Cerebellar cortex (tissue), 1 donor: ENCODE measurements at places on chromosomes 3 and 15.

GRCh38 chr3:45553469-45553974 lies 41.0 kb upstream of the LIMD1 start:
- peak; percentile 24 for DNase-seq

DNA sequence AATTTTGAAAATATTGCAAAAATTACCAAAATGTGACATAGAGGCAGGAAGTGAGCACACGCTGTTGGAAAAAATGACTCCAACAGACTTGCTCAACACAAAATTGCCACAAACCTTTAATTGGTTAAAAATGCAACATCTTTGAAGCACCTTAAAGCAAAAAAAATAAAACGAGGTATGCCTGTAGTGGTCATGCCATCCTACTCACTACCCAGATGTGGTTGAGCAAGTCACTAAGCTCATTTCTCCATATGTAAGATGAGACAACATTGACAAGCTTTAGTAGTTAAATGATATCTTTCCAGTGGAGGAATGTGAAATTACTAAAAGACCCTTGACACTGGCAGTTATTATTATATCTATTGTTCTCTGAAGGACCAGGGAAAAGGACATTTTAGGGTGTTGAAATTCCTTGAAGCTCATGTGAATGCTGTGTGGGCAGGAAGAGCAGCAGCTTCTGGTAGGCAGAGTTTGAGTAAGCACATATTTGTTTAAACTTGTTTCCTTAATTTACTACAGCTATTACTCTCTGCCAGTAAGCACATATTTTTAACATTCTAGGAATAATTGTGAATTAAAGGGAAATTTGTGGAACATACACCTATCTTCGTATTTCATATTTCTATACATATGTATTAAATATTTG lies 131.6 kb upstream of the P2RY1 start:
- DNase-seq, result no peak

DNA sequence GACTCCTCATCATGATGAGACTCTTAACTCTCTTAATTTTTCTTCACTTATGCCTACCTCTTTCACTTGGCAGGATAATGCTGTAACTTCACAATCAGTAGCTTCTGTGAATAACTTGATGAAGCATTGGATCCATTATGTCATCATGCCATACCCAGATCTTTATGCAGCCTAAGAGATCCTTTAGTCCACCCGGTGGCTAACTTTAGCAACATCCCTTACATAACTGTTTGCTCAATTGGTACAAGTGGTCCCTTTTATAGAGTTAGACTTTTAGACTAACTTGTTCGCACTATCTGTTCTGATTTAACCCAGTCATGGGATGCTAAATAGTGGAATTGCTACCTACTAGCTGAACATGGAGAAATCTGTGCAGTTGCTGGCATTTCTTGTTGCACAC lies 184.5 kb downstream of the USP13 start:
- no peak for DNase-seq

GRCh38 chr3:70583682-70584081 lies 271.2 kb upstream of the MDFIC2 start:
- DNase-seq, result no peak

DNA sequence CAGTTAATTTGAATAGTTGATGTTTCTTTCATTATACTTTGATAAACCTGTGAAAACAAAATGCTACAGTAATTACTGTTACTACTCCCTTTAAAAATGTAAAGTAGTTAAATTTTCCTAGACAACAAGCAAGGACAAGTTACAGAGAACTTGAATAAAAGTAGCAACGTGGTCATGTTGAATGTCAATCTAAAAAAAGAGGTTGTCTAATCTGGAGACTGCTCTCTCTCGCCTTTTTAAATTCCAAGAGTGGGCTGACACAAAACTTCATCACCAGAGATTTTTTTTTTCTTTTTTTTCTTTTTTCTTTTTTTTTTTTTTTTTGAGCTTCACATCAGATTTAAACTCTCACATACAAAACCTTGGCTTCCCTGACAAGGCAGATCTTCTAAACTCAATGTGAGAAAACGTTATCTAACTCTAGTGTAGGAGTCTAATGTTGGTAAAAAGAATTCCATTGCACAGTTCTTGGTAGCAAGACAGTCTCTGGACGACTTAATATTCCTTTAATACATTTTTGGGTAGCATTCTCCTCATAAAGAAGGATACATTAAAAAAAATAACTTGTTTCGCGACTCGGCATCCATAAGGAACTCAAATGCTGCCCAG lies 4.1 kb downstream of the FOXP1 start:
- DNase-seq, result no peak

GRCh38 chr15:51750792-51751696 lies at the start of gene TMOD2:
TSS of gene TMOD2 (plus strand) at chr15:51751597. CDS start at chr15:51766442, 14,845 bp downstream.
- DNase-seq, result peak; percentile 61

GRCh38 chr3:116517308-116517707 lies 72.0 kb upstream of the LSAMP start:
- DNase-seq, result peak; percentile 28

- DNase-seq, result no peak
Measured at GRCh38 chr3:186979852-186980251, 49.5 kb downstream of the ST6GAL1 start.

DNA sequence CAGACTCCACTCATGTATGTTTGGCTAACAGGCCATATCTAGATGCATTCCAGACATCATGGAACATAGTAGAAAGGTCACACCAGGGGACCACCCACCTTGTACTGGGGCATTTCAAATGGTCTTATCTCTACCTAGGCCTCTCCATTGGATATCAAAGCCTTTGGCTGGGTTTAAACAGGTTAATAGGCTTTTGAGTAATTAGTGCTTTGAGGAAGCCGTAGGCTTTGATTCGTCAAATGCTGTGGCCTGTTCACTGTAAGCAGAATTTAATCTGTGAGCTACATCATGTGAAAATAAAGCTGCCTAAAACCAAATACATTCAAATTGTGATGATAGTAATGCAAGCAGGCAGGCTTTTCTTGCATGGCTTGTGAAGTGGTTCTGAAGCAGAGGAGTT lies 129.5 kb downstream of the ST8SIA2 start:
- DNase-seq, result no peak

DNA sequence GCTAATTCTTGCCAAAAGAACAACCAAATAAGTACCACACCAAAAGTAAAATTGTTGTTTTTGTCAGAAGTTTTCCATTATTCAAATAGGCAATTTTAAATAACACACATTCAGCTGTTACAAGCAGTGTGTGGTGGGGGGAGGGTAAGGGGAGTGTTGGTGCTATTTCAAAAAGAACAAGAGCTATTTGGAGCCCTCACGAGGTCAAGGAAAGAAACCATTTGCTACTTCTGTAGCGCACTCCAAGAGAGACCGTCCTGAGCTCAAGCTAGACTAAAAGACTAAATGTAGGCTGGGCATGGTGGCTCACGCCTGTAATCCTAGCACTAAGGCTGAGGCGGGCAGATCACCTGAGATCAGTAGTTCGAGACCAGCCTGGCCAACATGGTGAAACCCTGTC lies 21.2 kb upstream of the IGF2BP2 start:
- peak; percentile 24 for DNase-seq

DNA sequence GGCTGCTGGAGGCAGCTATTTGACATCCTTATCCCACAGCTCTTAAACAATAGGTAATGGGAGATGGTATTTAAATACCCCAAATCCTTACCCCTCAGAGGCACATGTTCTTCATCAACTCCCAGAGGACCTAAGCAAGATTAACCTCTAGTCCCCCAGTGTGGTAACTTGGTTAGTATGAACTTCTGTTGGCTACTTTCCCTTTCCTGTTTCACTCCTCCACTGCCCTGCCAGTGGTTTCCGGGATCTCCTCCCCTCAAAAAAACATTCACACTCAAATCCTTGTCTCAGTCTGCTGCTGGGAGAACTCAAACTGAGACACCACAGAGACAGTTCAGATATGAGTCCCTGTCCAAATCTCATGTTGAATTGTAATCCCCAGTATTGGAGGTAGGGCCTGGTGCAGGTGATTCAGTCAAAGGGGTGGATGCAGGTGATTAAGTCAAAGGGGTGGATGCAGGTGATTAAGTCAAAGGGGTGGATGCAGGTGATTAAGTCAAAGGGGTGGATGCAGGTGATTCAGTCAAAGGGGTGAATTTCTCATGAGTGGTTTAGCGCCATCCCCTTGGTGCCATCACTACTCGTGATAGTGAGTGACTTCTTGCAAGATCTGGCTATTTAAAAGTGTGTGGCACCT lies 335.0 kb upstream of the CTNNB1 start:
- no peak for DNase-seq

- no peak for DNase-seq
Measured at GRCh38 chr15:72206677-72207000, 9.1 kb upstream of the GRAMD2A start.

GRCh38 chr3:107604057-107604822 lies 81.5 kb downstream of the BBX start:
- DNase-seq, result no peak

DNA sequence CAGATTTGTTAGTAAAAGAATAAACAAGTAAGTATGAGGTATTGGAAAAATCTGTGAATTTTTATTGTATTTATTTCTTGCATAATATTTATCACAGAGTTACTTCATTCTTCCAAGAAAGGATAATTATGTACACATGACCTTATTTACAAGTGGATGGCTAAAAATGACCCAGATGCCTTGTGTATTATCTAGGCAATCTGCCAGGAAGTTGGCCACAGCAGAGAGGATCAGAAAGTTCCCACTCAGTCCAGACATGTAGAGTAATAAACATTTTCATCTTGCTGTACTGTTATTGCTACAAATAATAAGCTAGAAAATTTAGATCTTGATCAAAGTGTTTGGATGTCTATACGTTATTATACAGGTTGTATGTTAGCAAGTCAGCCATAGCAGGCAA lies 317.1 kb downstream of the EPHA6 start:
- DNase-seq, result peak; percentile 74

DNA sequence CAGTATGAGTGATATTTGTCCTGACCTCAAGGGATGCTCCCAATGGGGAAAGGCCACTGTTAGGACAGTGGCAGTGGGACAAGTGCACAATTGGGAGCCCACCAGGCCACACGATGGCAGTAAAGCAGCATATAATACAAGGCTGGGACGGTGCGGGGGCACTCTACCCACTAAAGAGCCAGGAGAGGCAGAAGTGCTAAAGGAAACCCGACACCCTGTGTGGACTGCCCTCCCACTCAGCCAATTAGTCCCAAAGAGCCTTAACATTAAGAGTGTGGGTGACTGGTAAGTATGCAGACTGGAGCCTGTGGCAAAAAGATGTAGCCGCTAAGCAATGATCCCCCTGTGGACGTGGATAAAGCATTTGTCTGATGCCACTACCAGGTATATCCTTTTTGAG lies 8.2 kb upstream of the ZNF589 start:
- DNase-seq, result peak; percentile 81

GRCh38 chr3:65020281-65021160 lies 332.7 kb upstream of the ADAMTS9 start:
- DNase-seq, result no peak

- no peak for DNase-seq
Measured at GRCh38 chr15:60551147-60551780, 72.3 kb upstream of the ICE2 start.

GRCh38 chr15:75347222-75348033 lies 589 bp downstream of the NEIL1 start:
- DNase-seq, result peak; percentile 66

- DNase-seq, result peak; percentile 90
Measured at GRCh38 chr15:38514601-38515000, 50.0 kb downstream of the RASGRP1 start.

DNA sequence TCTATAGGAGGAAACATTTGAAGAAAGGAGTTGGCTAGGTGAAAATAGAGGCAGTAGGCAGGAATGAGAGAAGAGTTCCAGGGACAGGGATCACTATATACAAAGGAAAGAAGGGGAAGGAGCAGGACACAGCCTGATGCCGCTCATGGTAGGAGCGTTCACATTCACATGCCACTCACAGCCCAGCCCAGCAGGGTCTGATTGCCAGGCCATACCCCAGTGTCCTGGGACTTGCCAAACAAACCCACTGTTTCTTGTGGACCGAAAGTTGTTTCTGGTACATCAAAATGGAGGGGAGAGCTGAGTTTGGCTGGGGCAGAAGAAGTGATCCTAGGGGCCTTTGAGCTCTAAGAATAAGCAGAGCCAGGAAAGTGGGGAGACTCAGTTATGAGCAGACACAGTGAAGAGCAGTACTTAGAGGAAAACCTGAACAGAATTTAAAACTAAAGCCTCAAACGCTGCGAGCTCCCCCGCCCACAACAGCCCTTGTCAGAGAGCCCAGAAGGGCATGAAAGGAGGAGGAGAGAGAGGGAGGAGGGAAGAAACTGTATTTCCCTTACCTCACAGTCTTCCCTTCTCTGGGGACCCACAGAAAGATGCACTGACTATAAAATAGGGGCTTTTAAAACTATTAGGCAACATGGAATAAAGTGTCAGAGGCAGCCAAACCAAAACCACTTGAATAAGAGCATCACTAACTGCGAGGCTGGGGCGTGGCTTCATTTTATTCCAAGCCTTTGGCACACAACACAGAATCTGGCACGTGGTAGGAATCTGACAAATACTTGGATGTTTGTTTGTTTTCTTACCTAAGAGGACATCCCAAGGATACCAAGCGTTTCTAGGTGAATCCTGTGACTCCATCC lies 129.0 kb downstream of the RPL22L1 start:
- peak; percentile 60 for DNase-seq

DNA sequence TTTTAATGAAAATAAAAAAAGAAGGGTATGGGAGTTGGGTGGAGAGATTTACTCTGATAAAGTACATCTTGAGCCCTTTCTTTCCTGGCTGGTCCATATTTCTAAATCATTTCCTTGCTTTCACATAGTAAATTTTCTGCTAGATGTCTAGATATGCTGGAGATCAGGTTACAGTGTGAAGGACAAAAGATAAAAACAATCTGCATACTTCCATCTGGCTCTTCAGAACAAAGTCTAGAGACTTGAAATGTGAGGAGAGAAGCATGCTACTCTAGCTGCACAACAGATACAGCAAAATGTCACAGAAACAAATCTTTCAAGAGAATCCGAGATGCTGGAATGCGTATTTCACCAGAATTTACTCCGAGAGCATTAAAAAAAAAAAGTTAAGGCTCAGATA lies 42.2 kb downstream of the FOXP1 start:
- DNase-seq, result no peak

- DNase-seq, result no peak
Measured at GRCh38 chr3:134517791-134518190, 31.9 kb downstream of the CEP63 start.

- DNase-seq, result no peak
Measured at GRCh38 chr15:25776071-25776746, 86.9 kb downstream of the ATP10A start.

DNA sequence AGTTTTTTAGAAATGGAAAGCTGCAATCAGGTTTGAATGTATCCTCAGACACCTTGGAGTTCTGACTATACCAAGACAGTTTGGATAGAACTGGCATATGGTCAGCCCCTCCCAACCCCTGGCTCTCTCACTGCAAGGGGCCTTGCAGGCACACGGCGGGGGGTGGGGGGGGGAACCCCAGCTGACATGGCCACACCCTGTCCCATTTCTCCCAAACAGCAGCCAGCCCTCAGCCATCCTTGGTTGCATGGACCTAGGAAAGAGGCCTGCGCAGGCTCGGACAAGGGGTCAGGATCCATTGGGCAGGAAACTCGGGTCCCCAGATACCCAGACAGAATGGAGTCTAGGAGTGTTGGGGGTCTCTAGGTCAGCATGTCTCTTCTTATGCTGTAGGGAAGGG lies 14.5 kb downstream of the CAND2 start:
- no peak for DNase-seq
